ENCODE measurements at places on chromosomes 2 and 18.

- no peaks in the 10 kb centered on the region for H3K36me3 ChIP-seq
- H3K27ac ChIP-seq: no peak overlapping the region
- no peak overlapping the region for H3K4me3 ChIP-seq
- DNase-seq: no peak
- peaks cover 26% of the 10 kb centered on the region for H3K4me1 ChIP-seq
Observed at GRCh38 chr2:26068602-26069298, 34.9 kb downstream of the RAB10 start.

DNA sequence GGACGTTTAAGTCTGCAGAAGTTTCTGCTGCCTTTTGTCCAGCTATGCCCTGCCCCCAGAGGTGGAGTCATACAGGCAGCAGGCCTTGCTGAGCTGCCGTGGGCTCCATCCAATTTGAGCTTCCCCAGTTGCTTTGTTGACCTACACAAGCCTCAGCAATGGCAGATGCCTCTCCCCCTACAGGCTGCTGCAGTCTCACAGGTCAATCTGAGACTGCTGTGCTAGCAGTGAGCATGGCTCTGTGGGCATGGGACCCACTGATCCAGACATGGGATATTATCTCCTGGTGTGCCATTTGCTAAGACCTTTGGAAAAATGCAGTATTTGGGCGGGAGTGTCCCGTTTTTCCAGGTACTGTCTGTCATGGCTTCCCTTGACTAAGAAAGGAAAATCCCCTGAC is 726.0 kb downstream of the ERBB4 start:
- H3K36me3 ChIP-seq: no peaks in the 10 kb centered on the region
- no peaks in the 10 kb centered on the region for H3K27me3 ChIP-seq
- no peak overlapping the region for H3K4me3 ChIP-seq
- no peak for DNase-seq

GRCh38 chr2:180356676-180357075 is 349.6 kb upstream of the CWC22 start:
- no peaks in the 10 kb centered on the region for H3K36me3 ChIP-seq
- H3K4me3 ChIP-seq: no peak overlapping the region
- no peak for DNase-seq
- no peaks in the 10 kb centered on the region for H3K4me1 ChIP-seq

DNA sequence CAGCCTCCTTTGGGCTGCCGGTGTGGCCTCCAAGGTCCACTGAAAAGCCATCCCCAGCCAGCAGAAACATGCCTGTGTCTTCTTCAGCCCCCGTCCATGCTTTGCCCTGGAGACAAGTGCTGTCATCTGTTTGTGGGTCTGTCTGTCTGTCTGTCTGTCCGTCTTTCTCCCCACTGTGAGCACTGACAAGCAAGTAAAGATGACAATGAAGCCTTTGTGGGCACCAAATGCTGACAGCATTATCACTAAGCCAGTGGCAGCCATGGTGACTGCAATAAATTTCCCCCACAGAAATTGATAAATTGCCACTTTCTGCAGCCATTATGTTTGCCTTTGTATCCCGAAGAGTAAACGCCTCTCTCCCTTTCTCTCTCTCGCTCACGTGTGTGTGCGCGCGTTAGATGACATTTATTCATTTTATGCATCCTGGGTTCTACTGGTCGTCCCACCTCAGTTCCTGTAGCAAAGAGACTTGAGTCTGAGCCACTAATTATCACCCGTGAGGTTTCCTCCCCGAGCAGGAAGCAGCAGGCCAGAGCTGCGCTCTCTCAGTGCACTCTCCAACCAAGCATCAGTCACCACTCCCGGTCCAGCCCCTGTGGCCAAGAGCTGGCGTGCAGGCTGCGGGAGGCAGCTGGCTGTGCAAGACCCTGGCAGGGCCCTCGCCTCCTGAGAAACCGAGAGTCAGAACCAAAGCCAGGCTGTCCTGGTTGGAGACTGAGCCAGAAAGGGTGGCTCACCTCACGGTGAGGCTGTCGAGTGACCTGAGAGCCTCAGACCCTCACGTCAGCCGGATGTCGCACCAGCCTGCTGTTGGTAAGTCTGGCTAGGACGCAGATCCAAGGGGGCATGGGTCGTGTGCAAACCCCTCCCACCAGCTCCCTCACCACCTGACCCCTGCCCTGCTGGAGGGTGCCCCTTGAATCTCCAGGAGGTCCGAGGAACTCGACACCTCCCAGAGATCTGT is 6.9 kb downstream of the STEAP3 start:
- no peaks in the 10 kb centered on the region for H3K27me3 ChIP-seq
- H3K4me1 ChIP-seq: peaks cover 5% of the 10 kb centered on the region
- no peaks in the 10 kb centered on the region for H3K36me3 ChIP-seq
- H3K4me3 ChIP-seq: no peak overlapping the region
- no peak for DNase-seq

- H3K27me3 ChIP-seq: no peaks in the 10 kb centered on the region
- DNase-seq: no peak
- no peak overlapping the region for H3K4me3 ChIP-seq
- H3K27ac ChIP-seq: no peak overlapping the region
Observed at GRCh38 chr18:13989199-13989598, 73.9 kb upstream of the MC2R start.

DNA sequence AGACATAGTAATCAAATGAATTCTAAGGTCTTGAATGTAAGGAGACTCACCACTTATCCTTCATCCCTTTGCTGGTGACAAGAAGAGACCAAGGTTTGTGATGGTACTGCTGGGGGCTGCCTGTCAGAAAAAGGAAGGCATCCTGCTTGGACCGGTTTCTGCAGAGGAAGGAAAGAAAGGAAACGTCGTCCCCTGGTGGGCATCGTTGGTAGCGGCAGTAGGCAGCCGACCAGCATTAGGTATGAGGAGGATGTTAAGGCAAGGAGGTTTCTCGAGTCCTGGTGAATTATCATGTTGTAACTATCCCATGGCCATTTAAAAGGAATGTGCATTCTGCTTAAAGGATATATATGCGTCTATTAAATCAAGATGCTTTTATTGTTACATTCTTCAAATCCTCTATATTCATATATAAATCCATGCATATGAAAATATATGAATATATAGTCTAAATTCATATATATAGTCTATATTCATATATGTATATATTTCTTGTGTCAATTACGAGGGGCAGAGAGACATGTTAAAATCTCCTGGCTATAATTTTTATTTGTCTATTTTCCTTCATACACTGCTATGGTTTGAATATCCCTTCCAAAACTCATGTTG is 94.4 kb upstream of the TGFA start:
- H3K4me3 ChIP-seq: no peak overlapping the region
- H3K27me3 ChIP-seq: no peaks in the 10 kb centered on the region
- DNase-seq: no peak
- H3K27ac ChIP-seq: no peak overlapping the region
- H3K36me3 ChIP-seq: no peaks in the 10 kb centered on the region
- H3K4me1 ChIP-seq: no peaks in the 10 kb centered on the region

- H3K27ac ChIP-seq: no peak overlapping the region
- H3K4me3 ChIP-seq: no peak overlapping the region
- H3K4me1 ChIP-seq: no peaks in the 10 kb centered on the region
- H3K27me3 ChIP-seq: no peaks in the 10 kb centered on the region
Observed at GRCh38 chr2:33521791-33522281, 45.4 kb downstream of the RASGRP3 start.

DNA sequence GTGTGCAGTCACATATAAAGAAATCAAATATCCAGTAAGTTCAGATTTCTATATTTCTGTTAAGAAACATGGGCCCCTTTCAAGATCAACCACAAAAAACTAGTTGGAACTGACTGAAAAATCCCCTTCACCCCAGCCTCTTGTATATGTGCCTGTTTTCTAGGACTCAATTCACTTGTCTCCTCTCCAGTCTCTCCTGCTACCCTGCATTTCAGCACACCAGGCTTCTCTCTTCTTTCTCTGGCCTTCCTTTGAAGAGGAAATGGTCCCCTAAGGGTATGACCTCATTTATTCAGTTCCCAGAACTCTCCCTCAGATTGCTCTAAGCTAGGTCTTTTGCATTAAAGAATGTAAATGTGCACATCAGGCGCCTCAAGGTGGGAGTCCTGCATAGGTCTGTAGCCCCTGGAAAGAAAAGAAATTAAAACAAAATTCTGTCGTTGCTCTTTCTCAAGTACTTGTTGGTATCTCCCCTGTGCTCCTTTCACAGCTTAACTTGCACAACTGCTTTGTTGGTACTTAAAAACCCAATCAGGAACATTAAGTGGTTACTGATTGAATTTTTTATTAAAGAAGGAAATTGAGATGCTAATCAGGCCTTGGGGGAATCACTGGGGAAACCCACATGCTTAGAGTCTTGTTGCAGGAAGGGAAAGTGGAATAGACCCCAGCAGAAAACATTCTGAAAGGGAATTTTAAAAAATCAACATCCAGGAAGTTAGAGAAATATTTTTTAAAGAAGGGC is 278.4 kb downstream of the AGPS start:
- H3K27ac ChIP-seq: no peak overlapping the region
- H3K4me1 ChIP-seq: no peaks in the 10 kb centered on the region
- H3K36me3 ChIP-seq: no peaks in the 10 kb centered on the region

- no peak for DNase-seq
- no peak overlapping the region for H3K4me3 ChIP-seq
- H3K36me3 ChIP-seq: no peaks in the 10 kb centered on the region
- no peaks in the 10 kb centered on the region for H3K4me1 ChIP-seq
- no peak overlapping the region for H3K27ac ChIP-seq
Observed at GRCh38 chr18:28831476-28831875, 654.5 kb upstream of the CDH2 start.

- H3K27me3 ChIP-seq: no peaks in the 10 kb centered on the region
- H3K4me3 ChIP-seq: no peak overlapping the region
- H3K36me3 ChIP-seq: peaks cover 15% of the 10 kb centered on the region
- peak overlapping the region; percentile 51 for H3K27ac ChIP-seq
- H3K4me1 ChIP-seq: peaks cover 40% of the 10 kb centered on the region
- peak; percentile 84 for DNase-seq
Observed at GRCh38 chr2:230793572-230794359, 71.0 kb upstream of the ITM2C start.

DNA sequence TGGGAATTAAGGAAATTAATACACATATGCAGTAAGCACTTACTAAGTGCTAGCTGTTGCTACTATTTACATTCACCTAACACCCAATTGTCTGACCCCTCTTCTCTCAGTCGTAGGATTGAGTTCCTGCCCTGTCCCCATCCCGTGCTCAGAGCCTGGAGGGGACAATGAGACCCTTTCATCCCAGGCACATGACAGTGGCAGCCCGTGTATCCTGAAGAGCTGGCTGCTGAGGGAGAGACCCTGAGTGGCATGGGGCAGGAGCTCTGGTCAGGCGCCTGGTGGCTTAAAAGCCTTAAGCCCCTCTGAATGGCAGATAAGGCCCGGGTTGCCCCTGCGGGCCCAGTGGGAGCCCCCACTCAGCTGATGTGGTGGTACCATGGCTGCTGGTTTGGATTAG is 99.0 kb downstream of the DYSF start:
- no peak overlapping the region for H3K4me3 ChIP-seq
- no peaks in the 10 kb centered on the region for H3K27me3 ChIP-seq
- H3K4me1 ChIP-seq: no peaks in the 10 kb centered on the region
- peaks cover 61% of the 10 kb centered on the region for H3K36me3 ChIP-seq
- no peak for DNase-seq

DNA sequence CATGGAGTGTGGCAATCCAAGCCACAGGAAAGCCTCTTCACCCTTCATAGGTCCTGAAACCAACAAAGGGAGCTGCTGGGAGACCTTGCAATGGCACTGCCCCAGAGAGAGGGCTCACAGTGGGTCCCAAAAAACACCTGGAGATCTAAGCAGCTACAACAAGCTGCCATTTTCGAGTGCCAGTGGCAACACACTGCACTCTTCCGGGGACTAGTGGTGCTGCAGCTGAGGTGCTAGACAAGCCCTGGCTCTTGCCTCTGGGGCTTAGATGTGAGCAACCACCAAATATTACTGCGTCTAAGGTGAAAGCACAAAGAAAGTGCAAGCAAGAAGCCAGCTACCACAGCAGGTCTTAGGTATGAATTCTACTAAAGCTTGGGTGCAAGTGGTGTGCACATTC is 192.9 kb downstream of the NOL4 start:
- H3K36me3 ChIP-seq: no peaks in the 10 kb centered on the region
- H3K27me3 ChIP-seq: no peaks in the 10 kb centered on the region
- H3K27ac ChIP-seq: no peak overlapping the region

GRCh38 chr2:9097239-9097638 is 93.8 kb upstream of the MBOAT2 start:
- peak overlapping the region; percentile 64 for H3K27ac ChIP-seq
- no peaks in the 10 kb centered on the region for H3K27me3 ChIP-seq
- peaks cover 12% of the 10 kb centered on the region for H3K4me1 ChIP-seq
- H3K36me3 ChIP-seq: no peaks in the 10 kb centered on the region
- no peak for DNase-seq

DNA sequence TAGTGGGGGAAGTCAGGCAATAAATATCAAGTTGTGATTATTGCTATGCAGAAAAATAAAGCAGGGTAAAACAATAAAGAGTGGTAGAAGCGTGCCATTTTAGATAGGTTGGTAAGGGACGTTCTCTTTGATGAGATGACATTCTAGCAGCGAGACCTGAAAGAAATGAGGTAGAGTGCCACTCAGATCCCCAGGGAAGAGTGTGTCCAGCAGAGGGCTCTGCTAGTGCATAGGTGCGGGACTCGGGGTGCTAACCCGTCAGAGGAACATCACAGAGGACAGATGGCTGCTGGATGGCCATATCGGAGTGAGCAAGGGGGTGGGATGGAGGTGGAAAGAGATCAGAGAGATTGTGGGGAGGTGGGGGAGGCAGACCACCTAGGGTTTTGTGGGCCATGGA is 16.3 kb upstream of the GTF2A1L start:
- H3K27me3 ChIP-seq: no peaks in the 10 kb centered on the region
- DNase-seq: no peak
- H3K27ac ChIP-seq: no peak overlapping the region
- H3K36me3 ChIP-seq: no peaks in the 10 kb centered on the region
- H3K4me3 ChIP-seq: no peak overlapping the region

DNA sequence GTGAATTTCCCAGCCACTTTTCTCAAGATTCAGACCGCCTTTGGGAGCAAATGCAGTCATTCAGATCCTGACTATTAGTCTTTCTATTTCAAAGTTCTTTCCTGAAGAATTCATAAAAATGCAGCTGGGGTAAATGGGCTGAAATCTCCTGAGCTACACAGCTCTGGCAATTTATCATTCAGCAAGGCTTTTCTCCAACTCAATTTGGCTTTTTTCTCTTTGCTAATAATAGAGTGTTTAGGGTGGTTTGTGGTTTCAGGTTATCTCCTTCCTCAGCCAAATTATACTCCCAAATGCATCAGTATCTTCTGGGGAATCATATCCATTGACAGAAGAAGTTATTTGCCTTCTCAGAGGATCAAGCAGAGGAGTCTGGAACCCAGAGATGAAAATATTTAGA is 282.4 kb upstream of the SLC14A2 start:
- no peak overlapping the region for H3K27ac ChIP-seq
- H3K4me1 ChIP-seq: no peaks in the 10 kb centered on the region
- no peaks in the 10 kb centered on the region for H3K27me3 ChIP-seq
- no peak overlapping the region for H3K4me3 ChIP-seq

- DNase-seq: no peak
- H3K27ac ChIP-seq: no peak overlapping the region
- H3K4me1 ChIP-seq: no peaks in the 10 kb centered on the region
- H3K4me3 ChIP-seq: no peak overlapping the region
Observed at GRCh38 chr2:214185546-214185945, 225.3 kb upstream of the VWC2L start.

All from upper lobe of left lung (tissue), 6 donors.